ENCODE measurements at places on chromosomes 16 and 17.

DNA sequence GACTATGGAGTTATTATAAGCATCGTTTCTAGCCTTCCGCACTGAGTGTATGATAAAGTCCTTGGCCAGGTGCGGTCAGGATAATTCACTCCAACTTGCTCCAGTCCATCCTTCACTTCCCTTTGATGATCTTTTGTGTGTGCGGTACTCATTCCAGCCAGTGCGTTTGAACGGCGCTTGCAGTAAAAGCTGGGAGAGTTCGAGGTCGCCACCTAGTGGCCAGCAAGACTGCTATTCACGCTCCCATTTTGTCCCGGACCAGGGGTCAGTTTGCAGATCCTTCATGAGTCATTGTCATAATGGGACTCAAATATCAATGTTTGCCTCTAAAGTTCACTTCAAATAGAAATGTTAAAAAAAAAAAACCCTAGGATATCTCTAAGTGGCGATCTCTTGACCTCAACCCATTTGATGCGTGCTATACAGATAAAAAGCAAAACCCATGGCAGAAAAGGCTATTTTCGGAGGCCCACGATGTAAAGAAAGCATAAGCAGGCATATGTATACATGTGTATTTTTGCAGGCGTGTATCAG is 417.1 kb downstream of the TMEM114 start:
- peak; percentile 27 for DNase-seq

DNA sequence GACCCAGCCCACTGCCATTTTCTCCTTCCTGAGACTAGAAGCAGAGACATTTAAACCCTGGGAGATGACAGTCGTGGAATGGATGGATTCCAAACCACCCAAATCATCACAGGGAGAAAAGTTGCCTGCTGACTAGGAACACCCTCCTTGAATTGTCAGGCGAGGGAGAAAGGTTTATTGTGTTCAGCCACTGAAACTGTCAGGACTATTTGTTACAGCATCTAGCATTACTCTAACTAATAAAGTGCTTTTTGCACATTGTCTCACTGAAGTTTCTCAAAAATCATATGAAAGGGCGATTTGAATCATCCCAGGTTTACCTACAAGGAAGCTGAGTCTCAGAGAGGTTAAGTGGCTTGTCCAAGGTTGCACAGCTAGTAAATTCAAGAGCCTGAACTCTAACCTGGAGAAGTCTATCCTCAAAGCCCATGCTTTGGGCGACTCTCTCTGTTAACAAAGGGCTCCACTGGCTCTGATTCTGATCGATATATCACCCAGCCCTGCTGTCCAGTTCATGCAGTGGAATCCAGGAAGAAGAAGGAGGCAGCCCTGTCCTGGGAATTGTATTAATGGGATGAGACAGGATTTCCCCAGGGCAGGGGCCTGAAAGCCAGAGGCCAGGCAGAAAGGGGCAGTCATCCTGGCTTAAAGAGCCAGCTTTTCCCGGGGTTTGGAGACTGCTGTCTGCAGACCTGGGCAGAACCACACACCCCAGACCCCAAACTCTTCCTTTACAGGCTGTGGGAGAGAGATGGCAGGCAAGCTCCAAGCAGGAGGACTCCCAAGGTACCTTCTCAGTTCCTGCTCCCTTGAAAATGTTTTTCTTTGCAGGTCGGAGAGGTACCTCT is 37.5 kb downstream of the IRX3 start:
- no peak for DNase-seq

DNA sequence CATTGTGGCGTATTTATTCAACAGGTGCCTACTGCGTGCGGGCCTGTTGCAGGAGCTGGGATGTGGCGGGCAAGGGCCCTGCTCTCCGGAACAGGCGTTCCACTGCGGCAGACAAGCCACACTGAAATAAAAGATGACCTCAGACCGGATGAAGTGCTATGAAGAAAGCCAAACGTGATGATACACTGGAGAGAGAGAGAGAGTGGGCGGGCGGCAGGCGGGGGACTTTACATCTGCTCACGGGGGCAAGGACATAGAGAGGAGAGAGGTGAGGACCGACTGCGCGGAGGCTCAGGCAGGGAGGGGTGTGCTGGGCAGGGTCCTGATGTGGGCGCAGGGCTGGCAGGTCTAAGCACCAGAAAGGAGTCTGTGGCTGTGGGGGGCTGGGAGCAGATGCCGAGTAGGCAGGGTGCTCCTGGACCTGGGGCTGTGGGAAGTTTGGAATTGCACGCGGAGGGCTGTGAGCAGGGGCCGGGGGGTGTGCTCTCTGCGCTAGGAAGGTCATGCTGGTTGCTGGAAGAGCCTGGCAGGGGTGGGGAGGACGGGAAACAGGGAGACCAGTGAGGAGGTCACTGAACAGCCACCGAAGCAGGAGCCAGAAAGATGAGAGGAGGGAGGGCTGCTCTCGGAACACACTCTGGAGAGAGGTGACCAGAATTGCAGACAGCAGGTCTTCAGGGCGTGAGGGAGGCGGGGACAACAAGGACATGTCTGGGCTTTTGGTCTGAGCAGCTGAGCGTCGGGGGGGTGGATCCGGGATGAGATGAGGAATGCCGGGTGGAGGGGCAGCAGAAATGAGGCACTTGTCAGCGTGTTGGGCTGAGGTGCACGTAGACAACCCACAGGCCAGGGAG is 9.9 kb downstream of the MXRA7 start:
- DNase-seq = no peak

DNA sequence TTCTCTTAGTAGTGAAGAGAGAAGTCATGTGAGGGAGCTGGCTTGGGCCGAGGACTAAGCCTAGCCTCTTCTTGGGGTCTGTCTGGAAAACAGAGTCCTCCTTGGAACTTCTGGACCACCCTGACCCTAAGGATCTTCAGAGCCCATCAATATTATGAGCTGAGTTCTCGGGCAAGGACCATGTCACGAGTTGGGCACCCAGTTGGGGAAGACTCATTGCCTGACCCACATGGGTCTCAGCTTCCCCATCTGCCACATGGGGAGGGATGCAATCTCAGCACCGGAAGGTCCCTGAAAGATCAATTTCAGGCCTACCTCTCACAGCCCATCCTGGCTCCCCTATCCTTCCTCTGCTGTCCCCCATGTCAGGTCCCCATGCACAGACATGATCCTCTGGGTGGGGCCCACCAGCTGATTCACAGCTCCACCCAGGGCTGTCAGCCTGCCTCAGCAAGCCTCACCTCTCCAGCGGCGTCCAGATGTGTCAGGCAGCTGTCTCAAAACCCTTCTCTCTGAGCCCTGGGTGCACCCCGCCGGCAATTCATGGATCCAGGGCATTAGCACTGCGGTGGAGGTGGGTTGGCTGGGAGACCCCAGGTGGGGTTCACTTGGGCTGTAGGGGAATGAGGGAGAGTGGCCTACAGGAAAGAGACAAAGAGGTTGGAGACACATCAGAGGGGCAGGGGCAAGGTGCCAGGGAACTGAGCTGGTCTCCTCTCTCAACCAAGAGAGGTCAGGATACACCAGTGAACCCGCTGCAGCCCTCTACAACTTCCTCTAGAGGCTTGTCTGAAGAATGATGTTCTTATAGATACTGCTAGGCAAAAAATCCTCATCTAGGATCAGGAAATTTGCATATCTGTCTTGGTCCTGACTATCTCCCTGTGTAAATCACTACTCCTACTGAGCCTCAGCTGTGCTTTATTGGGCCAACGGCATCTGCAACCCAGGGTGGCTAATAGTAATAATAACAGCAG is 1.8 kb downstream of the NLRP1 start:
- no peak for DNase-seq

- DNase-seq = no peak
Measured at GRCh38 chr17:19328441-19329061, 34.0 kb downstream of the B9D1 start.

GRCh38 chr17:731644-732066 is 741 bp upstream of the TLCD3A start:
- DNase-seq = no peak

DNA sequence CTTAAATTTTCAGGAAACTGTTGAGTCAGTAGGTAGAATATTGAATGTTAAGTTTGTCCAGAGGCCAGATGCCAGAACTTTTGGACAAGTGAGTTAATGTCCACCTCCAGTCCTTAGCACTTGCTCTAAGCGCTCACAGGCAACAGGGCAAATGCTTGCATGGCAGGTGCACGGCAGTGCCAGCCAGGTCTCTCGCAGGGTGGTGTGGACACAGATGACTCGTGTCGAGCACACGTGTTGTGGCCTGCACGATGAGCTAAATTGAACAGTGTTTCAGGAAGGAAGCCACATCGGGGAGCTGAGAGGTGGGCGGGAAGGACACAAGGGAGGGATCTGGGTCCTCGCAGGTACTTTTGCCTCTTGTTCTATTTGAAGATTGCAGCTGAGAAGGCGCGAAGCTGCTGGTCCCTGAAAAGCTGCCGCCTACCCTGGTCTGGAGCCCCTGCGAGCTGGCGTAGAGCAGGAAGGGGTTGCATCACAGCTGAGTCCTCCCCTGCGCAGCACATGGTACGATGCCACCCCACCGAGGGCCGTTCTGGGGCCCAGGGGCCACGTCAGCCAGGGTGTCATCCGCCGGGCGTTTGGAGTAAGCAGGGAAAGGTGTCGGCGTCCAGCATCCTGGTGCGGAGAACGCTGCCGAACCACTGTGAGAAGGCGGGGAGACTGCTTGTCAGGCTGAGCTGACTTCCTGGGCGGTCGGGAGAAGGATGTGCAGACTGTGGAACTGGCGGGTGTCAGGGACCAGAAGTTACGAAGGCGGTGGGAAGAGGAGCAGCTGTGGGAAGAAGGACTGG is 6.3 kb downstream of the RAB40C start:
- DNase-seq = no peak

GRCh38 chr17:80786887-80787286 is 204.8 kb upstream of the CHMP6 start:
- DNase-seq = no peak

DNA sequence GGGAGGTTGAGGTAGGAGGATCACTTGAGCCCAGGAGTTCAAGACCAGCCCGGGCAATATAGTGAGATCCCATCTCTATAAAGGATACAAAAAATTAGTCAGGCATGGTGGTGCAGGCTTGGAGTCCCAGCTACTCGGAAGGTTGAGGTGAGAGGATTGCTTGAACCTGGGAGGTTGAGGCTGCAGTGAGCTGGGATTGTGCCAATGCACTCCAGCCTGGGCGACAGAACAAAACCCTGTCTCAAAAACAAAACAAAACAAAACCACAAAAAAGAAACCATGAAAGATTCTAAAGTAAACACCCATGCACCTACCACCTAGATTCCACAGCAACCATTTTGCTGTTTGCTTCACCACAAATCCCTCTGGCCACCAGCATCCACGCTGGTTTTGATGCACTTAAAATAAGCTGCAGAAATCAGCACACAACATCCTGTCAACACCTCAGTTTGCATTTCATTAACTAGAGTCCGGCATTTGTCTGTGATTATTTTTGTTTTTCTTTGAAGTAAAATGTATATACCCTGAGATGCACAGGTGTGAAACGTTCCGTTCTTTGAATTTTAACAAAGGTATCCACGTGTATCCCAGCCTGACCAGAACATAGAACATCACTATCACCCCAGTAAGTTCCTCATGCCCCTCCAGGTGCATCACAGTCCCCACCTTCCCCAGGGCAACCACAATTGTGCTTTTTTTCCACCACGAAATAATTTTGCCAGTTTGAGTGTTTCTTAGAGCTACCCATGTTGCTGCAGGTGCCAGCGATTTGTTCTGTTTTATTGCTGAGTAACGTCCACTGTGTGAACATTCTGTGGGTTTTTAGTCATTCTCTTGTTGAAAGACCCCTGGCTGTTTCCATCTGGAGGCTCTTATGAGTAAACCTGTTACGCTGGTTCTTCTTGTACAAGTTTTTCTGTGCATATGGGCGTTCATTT is 191.5 kb downstream of the SEC14L1 start:
- no peak for DNase-seq

DNA sequence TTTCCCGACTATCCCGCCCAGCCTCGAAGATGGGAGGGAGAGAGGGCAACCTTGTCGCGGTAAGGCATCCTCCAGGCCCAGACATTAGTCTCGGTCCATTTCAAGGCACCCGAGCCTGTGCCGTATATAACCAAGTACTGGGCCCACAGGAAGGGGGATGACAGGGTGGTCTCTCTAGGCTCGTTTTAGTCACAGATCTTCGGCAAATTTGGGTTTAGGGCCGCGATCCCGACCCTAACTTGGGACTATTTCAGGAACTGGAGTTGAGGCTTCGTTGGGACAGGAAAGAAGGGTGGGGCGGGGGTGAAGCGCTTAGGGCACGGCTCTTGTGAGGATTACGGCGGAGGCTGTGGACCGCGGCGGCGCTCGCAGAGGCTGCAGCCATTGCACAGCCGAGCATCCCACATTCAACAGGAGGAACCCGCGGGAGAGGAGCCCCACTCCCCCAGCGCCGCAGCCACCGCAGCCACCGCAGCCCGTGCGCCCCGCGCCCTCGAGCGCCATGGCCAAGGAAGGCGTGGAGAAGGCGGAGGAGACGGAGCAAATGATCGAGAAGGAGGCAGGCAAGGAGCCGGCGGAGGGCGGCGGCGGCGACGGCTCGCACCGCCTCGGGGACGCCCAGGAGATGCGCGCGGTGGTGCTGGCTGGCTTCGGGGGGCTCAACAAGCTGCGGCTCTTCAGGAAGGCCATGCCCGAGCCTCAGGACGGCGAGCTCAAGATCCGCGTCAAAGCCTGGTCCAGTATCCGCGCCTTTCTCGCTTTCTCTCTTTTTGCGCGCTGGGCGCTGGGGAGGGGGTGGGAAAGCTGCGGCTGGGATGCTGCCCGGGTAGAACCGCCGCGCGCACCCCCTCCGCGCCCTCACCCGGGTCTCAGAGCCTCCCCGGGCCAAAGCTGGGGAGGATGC is at the start of gene VAT1L:
TSS of gene VAT1L (plus strand) at position 384 of the 904 bp plus-strand sequence. CDS start at position 503, 119 bp downstream.
- DNase-seq = peak; percentile 29

DNA sequence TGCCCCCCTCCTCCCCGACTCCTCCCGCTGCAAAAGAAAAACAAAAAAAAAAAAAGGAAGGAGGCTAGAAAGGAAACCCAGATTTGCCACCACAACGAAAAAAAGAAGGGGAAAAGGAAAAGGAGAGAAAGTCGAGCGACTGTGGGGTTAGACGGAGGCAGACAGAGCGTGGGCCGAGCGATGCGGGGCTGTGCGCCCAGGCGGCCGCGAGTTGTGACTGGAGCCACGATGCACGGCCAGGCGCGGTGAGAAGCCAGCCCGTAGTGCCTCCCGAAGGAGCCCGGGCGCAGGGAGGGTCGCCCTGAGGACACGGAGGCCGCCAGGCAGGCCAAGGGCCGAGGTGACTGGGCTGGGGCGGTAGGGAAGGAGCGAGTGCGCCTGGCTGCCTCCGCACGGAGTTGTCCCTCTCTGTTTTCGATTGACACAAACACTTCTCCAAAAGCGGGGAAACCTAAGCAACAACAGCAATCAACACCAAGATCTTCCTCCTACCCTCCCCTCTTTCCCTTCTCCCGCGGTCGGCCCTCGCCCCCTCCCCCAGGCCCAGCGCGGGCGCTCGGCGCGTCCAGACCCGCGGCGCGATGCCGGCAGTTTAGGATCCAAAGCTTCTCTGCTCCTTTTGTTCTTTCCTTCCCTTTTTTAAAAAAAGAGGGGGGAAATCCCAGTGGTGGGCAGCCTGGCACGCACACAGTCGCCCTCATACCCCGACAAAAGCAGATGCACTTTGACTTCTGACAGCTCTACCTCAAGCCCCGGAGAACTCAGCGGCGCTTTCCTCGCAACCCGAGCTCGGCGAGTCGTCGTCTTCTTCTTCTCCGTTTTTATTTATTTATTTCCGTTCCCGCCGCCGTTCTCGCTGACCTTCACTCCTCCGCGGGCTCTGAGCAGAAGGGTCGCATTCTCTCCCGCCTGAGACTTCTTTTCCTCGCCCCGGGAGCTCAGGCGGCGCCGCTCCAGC is at the start of gene LHX1:
TSS of gene LHX1 (plus strand) at position 475 of the 958 bp plus-strand sequence. CDS start 723 bp downstream, outside the sequence.
- DNase-seq = no peak
